Right ventricle myocardium inferior (tissue), 1 donor: ENCODE measurements at places on chromosomes 11 and 22.

- no peak for DNase-seq
Measured at GRCh38 chr11:43732225-43732624, 51.7 kb downstream of the HSD17B12 start.

- no peak for DNase-seq
Measured at GRCh38 chr11:74288161-74288560, 23.3 kb downstream of the P4HA3 start.

DNA sequence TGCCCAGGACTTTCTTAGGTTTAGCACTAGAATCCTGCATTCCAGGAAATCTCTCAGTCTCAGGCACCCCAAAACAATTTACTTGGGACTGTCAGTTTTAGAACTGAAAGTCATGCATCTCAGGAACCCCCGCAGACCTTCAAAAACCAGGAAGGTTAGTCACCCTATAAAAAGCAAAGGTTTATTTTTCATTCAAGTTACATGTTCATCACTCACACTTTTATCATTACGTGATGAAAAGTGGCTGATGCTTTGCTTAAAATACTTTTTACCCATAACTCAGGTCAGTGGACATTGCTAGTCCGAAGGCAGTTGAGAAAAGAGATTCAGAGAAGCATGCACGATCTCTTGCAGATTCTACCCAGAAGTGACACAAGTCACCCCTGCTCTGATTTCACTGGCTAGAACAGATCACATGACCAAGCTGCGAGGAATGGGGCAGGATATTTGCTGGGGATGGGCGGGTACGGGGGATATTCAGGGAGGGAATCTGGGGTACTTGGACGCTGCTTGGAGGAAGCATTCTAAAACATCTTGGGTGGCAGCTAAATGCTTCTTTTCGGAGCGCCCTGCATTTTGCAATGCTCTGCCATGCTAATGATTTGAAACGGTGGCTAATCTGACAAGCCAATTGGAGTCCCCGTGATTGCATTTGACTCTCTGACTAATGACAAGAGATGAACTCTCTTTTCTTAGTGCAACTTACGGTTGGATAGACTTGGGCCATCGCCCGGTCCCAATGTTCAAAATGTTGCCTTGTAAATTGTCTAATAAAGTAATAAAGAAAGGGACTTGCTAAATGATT lies 110.2 kb downstream of the MIAT start:
- DNase-seq, result no peak

GRCh38 chr11:86957976-86958646 lies 2.9 kb upstream of the FZD4 start:
- DNase-seq, result no peak

- no peak for DNase-seq
Measured at GRCh38 chr11:95907476-95907875, 16.4 kb downstream of the MTMR2 start.
